Stromal cell of bone marrow (primary cell): ENCODE measurements at places on chromosomes 4 and X.

GRCh38 chr4:145756244-145756643 is 76.3 kb downstream of the C4orf51 start:
- DNase-seq: no peak

GRCh38 chrX:71282514-71283402 is 677 bp upstream of the NONO start:
- no peak for DNase-seq

DNA sequence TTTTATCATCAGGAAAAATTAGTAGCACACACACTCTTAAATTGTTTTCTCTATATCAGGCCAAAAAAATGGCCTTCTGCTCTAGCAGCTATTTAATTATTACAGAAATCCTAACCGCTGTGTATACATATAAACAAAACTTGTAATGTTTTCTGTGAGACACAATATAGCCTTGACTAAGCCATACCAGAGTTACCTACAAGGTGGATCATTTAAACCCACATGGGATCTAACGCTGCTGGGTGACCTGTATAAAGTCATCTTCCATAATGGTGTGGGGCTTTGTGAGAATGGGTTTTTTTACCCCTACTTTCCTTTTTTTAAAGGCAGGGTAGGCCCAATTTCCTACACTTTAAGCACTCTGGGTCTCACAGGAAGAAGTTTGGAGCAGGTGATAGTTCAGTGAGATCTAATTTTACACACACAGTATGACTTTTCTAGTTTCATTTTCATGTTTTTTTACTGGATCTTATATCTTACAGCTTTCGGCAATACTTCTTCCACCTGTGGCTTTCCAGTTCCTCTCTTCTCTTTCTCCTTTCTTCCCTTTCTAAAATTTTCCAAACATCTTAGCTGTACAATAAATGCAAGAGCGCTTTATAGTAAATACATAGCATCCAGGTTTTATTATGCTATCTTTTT is 66.9 kb upstream of the MMAA start:
- DNase-seq: no peak

GRCh38 chr4:111064342-111064993 is 441.6 kb upstream of the PITX2 start:
- DNase-seq: peak; percentile 63

- DNase-seq: no peak
Measured at GRCh38 chr4:136001791-136002190, 1530.5 kb downstream of the PCDH18 start.

- no peak for DNase-seq
Measured at GRCh38 chr4:107497054-107497453, 223.0 kb downstream of the PAPSS1 start.

- no peak for DNase-seq
Measured at GRCh38 chrX:66051980-66052379, 12.1 kb upstream of the VSIG4 start.

DNA sequence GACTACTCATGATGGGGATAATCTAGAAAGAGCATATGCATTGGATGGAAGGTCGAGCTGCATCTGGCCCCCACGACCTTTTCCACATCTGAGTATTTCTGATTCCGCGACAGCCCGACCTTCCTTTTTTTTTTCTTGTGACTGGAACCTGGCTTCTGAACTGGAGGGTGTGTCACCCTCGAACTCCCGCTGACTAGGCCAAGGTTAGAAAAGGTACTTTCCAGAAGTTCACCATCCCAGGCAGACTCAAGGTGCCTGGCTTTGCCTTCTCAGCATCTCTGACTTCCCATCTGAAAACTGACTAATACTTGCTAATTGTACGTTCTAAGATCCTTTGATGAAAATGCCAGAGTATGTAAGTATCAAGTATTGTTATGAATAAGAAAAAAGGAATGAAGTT is 49.3 kb upstream of the CD40LG start:
- no peak for DNase-seq

- no peak for DNase-seq
Measured at GRCh38 chrX:133638285-133638684, 223.0 kb upstream of the GPC4 start.

DNA sequence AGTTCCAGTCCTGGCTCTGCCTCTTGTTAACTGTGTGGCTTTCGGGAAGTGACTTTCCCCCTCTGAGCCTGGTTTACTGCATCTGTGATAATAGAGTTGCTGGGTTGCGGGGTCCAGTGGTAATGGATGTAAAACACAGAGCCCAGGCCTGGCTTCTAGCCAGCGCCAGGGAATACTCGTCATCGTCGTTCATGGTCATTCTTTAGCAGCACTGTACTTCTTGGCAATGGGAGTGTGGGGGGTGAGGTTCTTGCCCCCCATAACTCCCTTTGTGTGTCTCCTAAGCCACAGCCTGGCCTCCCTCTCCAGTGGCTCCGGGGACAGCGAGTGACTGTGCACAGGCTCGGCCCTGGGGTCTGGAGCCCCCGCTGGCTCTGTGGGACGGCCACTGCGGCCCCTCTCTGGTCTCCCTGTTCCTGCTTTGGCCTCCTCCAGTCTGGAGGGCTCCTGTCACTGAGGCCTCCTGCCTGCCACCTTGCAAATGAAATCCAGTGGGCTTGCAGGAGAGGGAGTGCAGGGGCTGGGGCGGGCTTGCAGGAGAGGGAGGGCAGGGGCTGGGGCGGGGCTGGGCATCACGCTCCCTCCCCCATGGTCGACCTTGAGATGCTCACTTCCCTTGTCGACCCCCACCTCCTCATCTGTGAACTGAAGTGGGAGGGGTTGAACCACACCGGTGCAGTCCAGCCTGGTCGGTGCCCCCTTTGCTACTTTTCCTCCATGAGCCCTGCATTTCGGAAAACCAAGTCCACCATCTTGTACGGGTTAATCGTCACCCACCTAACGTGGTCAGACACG is 13.2 kb downstream of the PSAPL1 start:
- no peak for DNase-seq

- DNase-seq: no peak
Measured at GRCh38 chr4:99586322-99586721, 11.7 kb downstream of the MTTP start.

- no peak for DNase-seq
Measured at GRCh38 chr4:137451172-137451825, 81.0 kb downstream of the PCDH18 start.

- DNase-seq: no peak
Measured at GRCh38 chrX:39050427-39050826, 249.2 kb downstream of the MID1IP1 start.

DNA sequence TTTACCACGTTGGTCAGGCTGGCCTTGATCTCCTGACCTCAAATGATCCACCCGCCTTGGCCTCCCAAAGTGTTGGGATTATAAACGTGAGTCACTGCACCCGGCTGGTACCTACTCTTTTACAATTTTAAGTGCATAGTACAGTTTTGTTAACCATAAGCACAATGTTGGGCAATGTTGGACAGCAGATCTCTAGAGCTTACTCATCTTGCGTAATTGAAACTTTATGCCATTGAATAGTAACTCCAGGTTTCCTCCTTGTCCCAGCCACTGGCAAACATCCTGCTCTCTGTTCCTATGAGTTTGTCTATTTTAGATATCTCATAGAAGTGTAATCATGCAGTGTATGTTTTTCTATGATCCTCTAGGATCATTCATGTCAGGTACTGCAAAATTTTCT is 9.3 kb upstream of the CPE start:
- DNase-seq: no peak

DNA sequence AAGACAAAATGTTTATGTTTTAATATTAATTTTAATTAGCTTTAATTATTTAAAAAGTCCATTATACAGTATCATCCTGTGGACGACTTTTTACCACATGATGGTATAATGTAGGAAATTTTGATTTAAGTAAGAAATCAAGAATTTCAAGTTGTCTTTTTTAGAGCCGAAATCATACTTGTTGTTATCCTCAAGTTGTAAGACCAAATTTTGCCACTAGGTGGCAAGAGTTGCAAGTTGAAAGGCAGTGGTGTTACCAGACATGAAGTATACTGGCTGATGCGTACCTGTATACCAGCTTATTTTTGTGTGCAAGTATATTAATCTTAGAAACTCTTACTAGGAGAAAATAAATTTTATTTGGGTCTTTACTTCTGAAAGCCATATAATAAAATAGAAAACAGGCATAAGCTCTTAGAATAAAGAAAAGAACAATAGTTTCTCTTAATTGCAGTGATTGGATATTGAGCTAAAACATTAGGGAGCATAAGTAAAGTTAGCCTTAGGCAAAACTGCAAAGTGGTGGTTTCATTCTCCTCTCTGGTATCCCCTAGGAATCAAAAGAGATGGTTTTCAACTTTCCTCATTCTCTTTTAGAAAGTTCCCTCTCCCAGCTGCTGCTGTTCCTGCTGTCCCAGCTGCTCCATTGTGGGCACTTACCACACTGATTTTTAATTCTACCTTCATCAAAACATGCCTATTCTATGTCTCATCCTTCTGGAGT is 118.0 kb upstream of the WDFY3 start:
- DNase-seq: peak; percentile 64

DNA sequence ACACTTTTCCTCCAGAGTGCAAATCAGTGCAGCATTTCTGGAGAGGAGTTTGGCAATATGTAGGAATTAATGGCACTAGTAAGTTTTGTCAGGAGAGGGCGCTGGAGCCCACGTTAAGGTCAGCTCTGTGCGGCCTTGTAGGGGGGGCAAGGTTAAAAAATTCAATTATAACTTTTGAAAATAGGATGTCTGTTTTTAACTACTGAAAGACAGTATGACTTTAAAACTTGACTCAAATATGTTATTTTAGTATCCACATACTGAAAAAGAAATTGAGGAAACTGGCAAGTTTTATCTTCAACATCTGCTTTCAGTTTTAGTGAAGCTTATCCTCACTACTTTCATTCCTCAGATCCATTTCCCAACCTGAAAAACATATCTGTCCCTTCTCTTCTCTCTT is 30.9 kb upstream of the HSD17B13 start:
- DNase-seq: peak; percentile 44

GRCh38 chr4:7432531-7433375 is 2.0 kb downstream of the PSAPL1 start:
- no peak for DNase-seq

DNA sequence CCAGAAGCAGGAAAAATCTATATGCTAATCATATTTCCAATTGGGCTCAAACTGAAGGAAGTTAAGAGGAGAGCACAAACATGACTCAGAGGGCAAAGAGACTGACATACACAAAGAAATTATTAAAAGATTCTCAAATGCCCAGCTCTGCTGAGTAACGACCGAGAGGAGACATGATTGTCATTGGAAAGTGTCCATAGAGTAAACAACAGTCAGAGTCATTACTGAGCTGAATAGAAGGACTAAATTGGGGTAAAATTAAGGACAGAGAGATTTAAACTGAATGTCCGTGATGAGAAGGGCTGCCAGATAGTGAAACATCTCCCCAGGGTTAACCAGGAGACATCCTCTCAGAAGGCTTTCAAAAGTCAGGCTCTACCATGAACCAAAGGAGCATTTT is 111.2 kb upstream of the GALNT7 start:
- DNase-seq: peak; percentile 55

DNA sequence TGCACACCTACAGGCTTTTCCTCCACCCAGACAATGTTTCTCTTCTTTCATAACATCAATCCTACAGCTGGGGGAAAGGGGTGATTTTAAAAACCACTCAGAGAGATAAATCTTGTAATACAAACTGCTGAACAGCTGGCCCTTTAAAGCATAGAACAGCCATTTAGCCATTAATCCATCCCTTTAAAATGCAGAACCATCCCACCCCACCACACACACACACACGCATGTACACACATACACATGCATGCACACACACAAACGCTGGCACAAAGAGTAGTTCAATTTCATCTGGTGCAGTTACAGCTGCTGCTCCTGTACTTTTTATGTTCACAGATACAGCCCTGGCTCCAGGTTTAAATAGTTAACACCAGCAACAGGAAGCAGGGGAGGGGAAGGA is 426.1 kb downstream of the MID1IP1 start:
- no peak for DNase-seq

- DNase-seq: no peak
Measured at GRCh38 chr4:146330392-146330791, 116.1 kb downstream of the REELD1 start.

GRCh38 chrX:3346501-3347259 is at the start of gene MXRA5:
Gene MXRA5 (minus strand): TSS chrX:3346652. CDS start chrX:3343833, 2,819 bp downstream.
- DNase-seq: no peak

DNA sequence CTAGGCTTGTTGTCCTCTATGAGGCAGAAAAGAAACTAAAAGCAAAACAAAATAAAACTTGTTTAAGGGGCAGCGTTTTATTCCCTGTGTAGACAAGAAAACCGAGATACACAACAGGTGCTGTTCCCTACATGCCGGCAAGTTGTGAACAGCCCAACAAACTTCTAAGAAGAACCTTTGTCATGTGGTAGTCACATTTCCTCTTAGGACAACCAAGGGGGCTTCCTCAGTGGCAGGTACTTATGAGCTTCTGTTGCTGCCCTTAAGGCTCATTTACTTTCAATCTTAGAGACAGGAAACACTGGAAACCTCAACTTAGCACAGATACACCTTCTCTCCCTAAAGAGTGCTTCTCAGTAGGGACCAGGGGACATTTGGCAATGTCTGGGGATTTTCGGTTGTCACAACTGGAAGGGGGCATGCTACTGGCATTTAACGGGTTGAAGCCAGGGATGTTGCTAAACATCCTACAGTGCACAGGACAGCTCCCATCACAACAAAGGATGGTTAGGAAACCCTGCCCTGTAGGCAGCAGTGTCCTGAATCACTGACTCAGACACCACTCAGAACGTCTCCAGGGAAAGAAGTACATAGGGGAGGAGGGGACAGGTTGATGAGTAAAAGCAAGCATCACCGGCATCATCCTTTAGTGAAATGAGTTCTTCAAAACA is 111.0 kb downstream of the ASB9 start:
- no peak for DNase-seq

DNA sequence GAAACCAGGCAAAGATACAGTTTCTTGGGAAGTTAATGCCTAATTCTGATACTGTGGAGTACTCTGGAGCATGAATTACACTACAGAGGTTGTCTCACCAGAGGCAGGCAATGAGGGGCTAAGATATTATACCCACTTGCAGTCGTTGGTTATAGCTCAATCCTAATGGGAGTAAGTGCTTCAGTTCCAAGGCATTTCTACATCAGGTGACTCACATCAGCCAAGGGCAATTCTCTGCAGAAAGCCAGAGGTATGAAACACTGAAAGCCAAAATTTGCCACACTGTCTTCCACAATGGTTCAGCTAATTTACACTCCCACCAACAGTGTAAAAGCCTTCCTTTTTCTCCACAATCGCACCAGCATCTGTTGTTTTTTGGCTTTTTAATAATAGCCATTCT is 174.0 kb upstream of the IL15 start:
- DNase-seq: no peak

- no peak for DNase-seq
Measured at GRCh38 chrX:2640436-2641150, 50.5 kb upstream of the CD99 start.

- DNase-seq: no peak
Measured at GRCh38 chrX:31213941-31214340, 142.1 kb upstream of the FTHL17 start.
